Cardiac ventricle fibroblast (primary cell): ENCODE measurements at places on chromosomes 2 and 18. TPM values are rescaled to one million over a fixed set of nuclear protein-coding genes. Genes with fewer than 3 reads are reported as not detected.

Gene UNC80
- not detected in 2 replicates for total RNA-seq

Gene ASB3
- 10.1 and 10.7 TPM in 2 replicates for total RNA-seq

Gene NYAP2
- not detected in 2 replicates for total RNA-seq

Gene MIB1
- total RNA-seq: 16.4 and 18.5 TPM in 2 replicates

Gene NTSR2
- total RNA-seq: not detected in 2 replicates

Gene NEURL3
- total RNA-seq: not detected in 2 replicates

Gene SH3RF3
- 5.4 and 5.6 TPM in 2 replicates for total RNA-seq

Gene AGXT
- not detected in 2 replicates for total RNA-seq

Gene DIPK1C
- not detected in 2 replicates for total RNA-seq

Gene ASPRV1
- 0.19 and 0.78 TPM in 2 replicates for total RNA-seq

Gene CD28
- total RNA-seq: not detected in 2 replicates

Gene IL1F10
- total RNA-seq: not detected in 2 replicates
